Cortex of kidney (tissue), 1 donor: ENCODE measurements at places on chromosomes 3 and 15.

GRCh38 chr3:101703169-101703568, 16.7 kb upstream of the RPL24 start:
- DNase-seq, result no peak

- no peak for DNase-seq
Measured at GRCh38 chr3:106256249-106256957, 387.6 kb upstream of the CBLB start.

- no peak for DNase-seq
Measured at GRCh38 chr3:55189359-55189801, 261.5 kb upstream of the LRTM1 start.

- DNase-seq, result no peak
Measured at GRCh38 chr15:74994236-74994635, 1.1 kb upstream of the SCAMP5 start.

- no peak for DNase-seq
Measured at GRCh38 chr3:158841387-158841786, 39.5 kb downstream of the MFSD1 start.

DNA sequence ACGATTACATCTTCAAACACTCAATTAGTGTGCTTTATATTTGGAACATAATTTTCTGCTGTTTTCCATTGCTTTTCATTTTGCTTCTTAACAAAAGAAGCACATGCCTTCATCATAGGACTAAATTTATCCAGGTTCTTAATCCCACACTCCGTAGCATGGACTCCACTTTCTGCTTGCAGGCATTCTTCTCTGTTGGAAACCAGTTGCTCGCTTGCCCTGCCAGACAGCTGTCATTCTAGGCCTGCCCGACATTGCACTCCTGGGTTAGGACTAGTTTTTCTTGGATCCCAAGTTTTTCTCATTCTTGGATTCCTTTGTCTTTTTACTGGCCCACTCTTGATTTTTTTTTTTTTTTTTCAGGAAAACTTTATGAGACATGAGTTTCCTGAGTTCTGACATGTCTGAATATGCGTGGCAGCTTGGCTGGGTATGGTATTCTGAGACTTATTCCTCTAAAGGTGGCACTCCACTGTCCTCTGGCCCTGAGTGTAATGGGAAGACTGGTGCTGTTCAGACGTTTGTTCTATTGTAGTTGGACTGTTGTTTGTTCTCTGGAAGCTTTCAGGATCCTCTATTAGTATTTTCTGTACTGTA, 6.3 kb upstream of the ATP1B3 start:
- no peak for DNase-seq
